Calu3 (cell line): ENCODE measurements at places on chromosomes 7 and 10. TPM values are rescaled to one million over a fixed set of nuclear protein-coding genes. Genes with fewer than 3 reads are reported as not detected.

DNA sequence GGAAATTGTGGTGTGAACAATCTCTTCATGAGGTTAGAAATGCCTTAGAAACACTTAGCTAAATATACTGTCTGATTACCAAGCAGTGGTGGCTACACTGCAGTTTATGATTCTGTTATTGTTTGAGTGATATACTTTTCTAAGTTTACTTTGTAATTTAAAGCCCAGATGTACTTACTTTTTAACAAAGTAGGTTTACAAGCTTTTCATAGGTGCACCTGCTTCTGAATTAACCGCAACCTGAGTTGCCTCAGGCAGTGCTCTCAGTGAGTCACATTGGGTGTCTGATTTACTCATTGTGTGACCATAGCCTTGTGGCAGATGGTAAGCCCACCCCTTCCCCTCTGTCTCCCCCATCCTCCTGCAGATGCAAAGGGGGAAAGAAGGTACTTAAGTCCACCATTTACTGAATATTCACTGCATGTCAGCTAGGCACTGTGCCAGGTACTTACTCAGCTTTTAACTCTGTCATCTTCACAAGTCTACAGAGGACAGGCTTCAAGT lies 9.0 kb downstream of the MTURN start:
- peak; percentile 71 for DNase-seq

DNA sequence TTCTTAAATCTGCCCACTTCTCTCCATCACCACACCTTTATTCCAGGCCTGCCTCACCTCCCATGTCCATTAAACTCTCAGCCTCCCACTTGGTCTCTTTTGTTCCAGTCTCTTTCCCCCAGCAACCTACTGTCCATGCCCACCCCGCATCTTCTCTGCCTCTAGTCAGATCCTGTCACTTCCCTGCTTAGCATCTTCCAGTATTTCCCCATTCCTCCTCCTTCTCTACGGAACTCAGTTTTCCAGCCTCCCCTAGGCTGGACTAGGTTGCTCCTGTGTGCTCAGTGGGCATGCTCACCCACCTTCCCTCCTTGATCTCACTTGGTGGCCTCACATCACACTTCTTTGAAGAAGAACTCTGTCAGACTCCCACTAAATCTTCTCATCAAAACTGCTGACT lies 179.8 kb downstream of the BAMBI start:
- no peak for DNase-seq

DNA sequence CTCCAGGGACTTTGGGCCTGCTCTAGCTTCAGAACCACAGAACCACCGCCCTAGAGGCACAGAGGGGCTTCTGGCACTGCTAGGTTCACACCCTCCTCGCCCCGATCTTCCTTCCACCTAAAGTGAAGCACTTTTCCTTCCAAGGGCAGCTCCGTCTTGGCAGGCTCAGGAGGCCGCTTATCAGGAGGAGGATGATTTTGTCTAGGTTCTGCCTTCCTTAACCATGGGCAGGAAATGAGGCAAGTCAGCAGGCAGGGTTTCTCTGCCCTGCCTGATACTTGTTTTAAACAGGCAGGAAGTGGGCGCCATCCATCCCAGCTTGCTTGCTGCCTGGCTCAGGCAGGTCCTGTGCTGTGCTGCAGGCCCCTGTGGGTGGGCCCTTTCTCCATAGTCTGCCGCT lies 8.3 kb upstream of the ATP6V0E2 start:
- DNase-seq: no peak

GRCh38 chr10:97500297-97500575 lies 1.5 kb downstream of the UBTD1 start:
- DNase-seq: no peak

GRCh38 chr7:32761451-32762205 lies 129.9 kb downstream of the KBTBD2 start:
- DNase-seq: no peak

DNA sequence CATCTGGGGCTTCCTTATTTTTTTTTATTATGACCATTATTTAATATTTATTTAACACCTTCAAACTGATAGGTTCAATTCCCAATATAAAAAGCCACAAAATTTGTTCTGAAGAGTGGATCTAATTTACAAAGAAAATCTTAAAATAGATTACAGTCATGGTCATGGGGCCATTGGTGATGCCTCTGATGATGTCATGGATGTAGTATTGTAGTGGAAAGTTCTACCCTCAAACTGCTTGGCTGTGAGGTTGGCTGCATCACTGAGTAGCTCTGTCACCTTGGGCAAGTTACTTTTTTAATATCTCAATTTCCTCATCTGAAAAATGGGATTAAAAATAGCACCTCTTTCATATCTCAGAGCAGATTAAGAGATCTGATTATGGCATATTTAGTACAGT lies 128.5 kb downstream of the DKK1 start:
- no peak for DNase-seq

- DNase-seq: no peak
These were observed 91.9 kb upstream of the GHITM start for GRCh38 chr10:84047258-84048010.

DNA sequence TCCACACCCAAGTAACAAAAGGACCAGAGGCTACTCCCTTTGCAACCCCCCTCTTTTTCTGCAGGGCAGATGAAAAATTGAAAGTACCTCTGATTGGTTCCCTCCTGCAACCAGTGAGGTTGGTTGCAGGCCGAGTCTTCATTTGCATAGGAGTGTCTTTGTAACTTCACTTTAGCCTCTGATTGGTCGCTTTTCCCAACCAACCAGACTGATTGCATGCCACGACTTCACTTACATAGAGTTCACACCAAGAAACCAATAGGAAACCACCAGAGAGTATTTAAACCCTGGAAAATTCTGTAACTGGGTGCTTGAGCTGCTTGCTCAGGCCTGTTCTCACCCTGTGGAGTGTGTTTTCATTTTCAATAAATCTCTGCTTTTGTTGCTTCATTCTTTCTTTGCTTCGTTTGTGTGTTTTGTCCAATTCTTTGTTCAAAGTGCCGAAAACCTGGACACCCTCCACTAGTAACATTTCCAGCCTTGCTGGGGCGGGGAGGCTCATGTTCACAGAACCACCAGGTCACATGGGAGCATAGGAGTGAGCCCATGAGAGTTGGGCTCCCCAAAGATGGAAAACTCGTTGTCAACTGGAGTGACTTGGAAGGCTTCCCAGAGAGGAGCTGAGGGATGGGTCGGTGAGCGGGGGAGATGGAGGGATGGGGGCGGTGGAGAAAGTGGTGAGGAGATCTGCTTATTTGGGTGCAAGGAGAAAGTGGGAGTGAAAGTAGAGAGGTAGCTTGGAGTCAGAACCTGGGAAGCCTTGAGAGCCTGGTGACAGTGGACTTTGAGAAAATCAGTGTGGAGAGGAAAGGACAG lies 223.6 kb downstream of the GFRA1 start:
- no peak for DNase-seq

DNA sequence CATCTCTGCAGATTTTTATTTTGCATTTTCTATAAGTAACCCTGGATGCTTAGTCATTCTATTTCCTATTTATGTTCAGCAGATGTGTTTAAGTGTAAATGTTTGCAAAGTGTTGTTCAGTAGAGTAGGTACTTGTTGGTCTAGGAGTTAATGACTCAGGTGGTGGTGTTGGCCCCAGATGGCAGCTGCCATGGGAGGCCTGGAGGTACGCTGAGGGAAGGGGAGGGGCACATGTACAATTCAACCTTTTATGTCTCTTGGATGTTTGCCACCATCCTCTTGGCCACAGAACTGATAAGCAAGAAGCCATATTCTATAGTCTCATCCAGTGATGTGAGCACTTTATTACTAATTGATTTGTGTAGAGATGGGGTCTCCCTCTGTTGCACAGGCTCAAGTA lies 68.1 kb upstream of the SLC39A12 start:
- DNase-seq: no peak

GRCh38 chr7:121138262-121138933 lies 149.9 kb downstream of the CPED1 start:
- no peak for DNase-seq

DNA sequence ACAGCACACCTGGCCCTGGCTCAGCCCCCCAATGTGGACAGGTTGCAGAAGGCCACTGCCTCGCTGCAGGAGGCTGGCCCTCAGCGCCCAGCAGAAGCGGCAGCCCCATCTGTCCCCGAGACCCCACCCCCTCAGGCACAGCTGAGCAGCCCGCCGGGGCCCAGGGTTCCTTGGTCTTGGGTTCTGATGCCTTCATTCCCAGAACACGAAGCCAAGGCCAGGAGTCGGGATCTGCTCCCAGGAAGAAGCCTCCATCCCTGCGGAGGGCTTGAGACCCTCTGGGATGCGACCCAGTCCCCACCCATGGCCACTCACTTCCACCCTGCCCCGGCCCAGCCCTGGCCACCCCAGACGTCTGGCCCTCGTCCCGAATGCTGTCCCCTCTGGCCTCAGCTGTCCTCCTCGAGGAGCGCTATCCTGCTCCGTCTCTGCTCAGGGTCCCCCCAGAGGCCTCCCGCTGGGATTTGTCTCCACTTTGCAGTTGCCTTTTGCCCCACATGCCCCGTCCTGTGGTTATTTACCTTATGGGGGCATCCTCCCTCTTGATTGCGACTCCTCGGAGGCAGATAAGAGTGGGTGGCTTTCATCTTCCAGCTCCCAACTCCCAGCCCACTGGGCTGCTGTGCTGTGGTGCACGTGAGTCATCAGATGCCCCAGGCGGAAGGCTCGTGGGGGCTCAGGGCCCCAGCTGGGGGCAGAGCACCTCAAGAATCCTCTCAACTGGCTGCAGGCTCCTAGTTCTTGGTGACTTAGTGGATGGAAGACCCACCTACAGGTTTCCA lies 97.5 kb downstream of the MKI67 start:
- no peak for DNase-seq

DNA sequence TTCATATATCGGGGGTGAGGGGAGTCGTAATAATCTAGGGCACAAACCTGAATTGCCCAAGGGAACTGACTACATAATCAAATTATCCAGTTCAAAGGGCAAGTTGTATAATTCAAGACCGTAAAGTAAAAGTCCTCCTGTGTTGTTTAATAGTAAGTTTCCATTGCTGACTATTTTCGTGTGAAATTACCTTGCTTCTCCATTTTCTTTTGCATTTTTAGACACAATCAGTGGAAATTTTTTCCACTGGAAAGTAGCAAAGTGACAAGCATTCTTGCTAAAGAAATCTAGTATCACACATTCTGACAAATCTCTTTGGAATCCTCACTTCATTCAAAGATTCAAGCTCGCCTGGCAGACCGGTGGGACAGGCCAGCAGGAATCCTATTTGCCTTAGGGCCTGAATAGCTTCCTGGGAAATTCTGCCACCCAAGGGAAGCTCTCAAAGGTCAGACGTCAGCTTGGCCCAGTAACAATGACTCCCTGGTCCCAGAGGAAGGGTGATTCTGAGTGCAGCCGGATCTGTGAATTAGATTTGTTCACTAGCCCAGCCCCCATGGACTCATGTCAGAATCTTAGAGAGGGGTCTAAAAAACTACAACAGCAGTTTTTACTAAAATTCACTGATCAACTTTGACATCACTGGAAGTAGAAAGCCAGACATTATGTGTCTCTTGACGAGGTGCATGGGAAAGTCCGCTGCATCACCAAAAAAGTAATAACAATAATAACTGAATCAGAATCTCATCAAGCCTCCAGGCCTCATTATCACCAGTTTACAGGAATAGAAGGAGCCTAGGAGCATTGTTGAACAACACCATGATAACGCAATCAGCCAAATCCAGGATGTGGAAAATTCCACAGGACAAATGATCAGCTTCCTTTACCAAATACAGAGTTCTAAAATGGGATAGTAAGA lies 161.0 kb downstream of the SKIDA1 start:
- DNase-seq: peak; percentile 68

- DNase-seq: no peak
These were observed 81.4 kb downstream of the ZNF33B start for GRCh38 chr10:42556931-42557330.

Gene CLRN3
- total RNA-seq: 0.52 and 0.76 TPM in 2 replicates

Gene CCL24
- total RNA-seq: 0.68 TPM in 1 of 2 replicates, not detected in the other

Gene CRYGN
- total RNA-seq: not detected in 2 replicates

Gene BEND7
- 7.4 and 8.3 TPM in 2 replicates for total RNA-seq

Gene SORBS1
- total RNA-seq: 2.8 and 4.0 TPM in 2 replicates

Gene FGL2
- 0.14 TPM in 1 of 2 replicates, not detected in the other for total RNA-seq
